ENCODE measurements at places on chromosomes 4 and X.

GRCh38 chr4:98630737-98631454 lies 27.5 kb downstream of the TSPAN5 start:
- no peak for DNase-seq

- no peak for DNase-seq
These were observed 26.5 kb upstream of the RBMX start for GRCh38 chrX:136906921-136907510.

GRCh38 chr4:164847016-164847415 lies 30.0 kb upstream of the APELA start:
- no peak for DNase-seq

DNA sequence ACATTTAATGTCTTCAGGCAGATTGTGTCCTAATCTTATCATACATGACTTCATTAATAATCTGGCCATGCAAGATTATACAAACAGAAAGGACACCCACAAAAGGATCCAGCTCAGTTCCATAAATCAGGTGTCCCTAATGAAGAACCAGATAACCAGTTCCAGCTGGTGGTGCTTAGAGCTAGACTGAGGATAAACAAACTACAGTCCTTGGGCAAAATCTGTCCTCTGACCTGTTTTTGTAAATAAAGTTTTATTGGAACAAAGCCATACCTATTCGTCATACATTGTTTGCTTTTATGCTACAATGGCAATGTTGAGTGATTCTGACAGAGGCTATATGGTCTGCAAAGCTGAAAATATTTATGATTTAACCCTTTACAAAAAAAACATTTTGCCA lies 199.5 kb downstream of the MID1IP1 start:
- no peak for DNase-seq

GRCh38 chr4:172188248-172188988 lies 375.2 kb downstream of the GALNTL6 start:
- no peak for DNase-seq
